AG09309 (cell line): ENCODE measurements at places on chromosomes 5 and 9.

DNA sequence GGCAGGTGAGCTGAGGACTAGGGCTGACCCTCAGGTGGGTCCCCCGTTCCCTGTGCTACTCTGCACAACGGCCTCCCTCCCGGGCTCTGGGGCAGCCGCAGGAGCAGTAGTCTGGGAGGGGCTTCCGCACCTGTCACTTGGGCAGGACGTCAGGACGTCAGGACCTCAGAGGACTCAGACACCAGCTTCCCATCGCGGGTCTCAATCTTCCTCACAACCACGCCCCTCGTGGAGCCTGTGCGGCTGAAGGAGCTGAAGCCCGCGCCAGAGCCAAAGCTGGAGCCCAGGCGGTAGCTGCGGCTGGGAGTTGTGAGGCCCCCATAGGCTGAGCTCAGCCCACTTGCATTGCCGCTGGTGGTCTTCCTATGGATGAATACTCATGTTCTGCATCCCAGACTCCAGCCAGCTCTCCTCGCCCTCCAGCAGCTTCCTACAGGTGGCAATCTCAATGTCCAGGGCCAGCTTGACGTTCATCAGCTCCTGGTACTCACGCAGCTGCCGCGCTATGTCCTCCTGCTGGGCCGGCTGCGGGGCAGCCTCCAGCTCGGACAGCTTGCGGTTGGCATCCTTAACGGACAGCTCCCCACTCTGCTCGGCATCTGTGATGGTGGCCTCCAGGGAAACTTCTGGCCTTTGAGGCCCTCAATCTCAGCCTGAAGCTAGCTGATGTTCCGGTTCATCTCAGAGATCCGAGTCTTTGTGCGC is 381.4 kb upstream of the RGMB start:
- DNase-seq, result no peak

DNA sequence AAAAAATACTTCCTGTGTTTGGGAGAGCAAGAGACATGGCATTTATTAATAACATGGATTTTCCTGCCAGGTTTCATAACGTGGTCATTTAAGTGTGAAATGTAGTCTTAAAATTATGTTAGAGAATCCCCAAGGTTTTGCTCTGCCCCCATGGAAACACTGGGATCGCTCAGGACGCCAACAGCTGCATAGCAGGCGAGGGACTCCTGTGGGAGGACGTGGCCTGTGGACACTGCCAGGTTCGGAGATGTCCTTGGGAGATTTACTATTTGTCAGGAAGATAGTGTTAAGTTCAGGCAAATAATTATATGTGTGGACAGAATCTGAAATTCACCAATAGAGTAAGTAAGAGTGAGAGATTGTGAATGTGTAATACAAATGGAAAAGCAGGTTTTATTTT is 977 bp downstream of the BTNL9 start:
- no peak for DNase-seq

DNA sequence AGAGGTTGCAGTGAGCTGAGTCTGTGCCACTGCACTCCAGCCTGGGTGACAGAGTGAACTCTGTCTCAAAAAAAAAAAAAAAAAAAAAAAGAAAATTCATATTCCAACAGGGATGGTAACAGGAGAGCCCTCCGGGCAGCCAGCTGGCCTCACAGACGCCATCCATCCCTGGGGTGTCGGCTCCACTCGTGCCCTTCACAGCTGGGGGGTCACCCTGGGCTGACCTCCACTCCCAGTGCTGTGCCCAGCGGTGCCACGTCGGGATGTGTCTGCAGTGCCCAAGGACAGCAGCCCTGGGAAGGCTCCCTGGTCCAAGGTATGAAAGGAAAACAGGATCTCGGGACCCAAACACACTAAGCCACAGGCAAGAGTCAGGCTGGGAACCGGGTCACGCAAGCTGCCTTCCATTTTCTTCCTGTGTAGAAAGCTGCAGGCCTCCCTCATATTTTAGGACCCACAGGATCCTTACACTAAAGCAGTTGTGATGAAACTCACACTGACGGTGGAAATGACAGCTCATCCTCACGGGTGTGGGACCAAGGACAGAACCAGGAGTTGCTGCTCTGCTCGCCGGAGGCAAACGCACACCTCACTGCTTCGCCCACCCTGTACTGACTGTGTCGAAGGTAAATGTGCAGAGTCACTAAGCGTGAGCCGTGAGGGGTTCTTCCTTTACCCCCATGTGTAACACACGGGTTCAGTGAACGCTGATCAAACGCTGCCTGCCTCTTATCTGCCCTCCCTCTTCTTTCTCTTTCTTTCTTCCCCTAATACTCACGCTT is 5.3 kb downstream of the SLC12A7 start:
- no peak for DNase-seq

DNA sequence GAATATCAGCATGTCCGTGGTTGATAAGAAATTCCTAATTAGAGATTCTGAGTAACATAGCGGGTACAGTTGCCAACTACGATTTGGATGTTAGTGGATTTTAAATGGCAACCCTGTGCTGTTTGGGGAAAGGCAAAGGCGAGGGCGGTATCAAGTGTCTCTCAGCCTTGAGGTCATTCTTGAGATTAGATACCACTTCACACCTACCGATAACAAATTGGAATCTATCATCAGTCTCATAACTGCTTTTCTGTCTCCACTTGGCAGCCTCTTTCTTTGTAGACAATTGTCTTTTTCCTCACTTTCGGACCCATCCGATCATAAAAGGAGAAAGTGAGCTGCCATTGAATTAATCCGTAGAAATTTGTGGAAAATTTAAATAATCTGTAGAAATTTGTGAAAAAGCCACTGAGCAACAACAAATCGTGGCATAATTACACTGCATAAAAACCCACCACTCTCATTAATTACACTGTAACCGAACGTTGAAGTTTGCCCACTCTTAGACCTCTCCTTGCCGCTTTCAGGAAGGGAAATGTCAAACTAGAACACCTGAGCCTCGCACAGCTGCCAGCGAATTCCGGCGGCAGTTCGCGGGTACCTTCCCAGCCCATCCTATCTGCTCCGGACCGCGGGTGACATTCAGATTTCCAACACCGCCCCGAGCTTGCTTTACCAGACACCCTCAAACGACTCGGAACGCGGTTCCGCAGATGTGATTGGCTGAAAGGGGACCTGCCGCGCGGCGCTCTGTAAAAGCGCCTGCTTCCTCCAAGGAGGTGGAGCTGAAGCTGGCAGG is 849 bp upstream of the RGMB start:
- DNase-seq, result no peak

DNA sequence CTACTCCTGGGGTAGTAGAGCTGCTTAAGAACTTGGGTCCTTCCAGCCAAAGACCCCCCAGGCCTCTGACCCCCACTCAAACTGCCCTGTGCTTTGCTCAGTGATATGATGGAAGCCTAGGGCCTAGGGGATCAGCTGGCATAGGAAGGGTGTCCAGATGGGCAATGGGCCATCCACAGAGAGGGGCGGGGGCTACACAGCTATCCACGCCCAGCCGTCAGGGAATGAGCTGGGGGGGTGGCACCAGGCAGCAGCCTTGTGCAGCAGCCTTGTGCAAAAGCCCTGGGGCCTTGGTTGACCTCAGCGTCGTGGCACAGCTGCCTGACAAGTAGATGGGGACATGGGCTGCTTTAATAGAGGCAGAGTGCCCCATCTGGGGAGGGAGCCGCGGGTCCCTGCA is 43.2 kb downstream of the DAB2IP start:
- no peak for DNase-seq

DNA sequence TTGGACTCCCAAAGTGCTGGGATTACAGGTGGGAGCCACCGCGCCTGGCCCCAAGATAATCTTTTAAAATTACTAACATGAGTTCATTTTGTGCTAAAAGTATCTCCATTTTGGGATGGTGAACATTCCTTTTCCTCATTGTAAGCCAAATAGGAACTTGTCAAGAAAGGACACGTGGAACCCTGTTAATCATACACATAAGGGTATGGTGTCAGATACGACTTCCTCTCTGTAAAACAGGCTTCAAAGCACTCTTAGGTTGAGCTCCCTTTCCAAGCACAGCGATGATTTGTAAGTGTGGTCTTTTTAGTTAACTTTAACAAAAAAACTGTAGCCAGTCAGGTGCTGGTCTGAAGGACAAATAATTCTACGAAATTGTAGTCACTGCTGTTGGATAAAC is 132.7 kb downstream of the UNC13B start:
- no peak for DNase-seq

GRCh38 chr9:68726489-68726888 is 21.4 kb downstream of the PIP5K1B start:
- no peak for DNase-seq

- DNase-seq, result no peak
Measured at GRCh38 chr9:21592063-21592338, 109.9 kb upstream of the IFNE start.

DNA sequence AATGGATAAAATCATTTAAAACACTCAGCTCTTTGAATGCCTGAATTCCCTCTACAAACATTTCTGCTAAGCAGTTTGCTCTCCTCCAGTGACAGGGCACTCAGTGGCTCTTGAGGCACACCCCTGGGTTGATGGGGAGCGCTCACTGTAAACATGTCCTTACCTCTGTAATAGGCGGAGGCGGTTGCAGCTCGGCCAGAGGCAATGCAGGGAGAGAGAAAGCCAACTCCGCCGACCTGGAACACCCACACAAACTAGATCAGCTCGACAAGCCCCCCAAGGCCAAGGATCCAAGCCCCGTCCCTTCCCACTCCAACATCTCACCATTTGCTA is 329 bp downstream of the CDC23 start:
- DNase-seq, result no peak

- DNase-seq, result no peak
Measured at GRCh38 chr5:65413822-65414221, 67.9 kb downstream of the ADAMTS6 start.

DNA sequence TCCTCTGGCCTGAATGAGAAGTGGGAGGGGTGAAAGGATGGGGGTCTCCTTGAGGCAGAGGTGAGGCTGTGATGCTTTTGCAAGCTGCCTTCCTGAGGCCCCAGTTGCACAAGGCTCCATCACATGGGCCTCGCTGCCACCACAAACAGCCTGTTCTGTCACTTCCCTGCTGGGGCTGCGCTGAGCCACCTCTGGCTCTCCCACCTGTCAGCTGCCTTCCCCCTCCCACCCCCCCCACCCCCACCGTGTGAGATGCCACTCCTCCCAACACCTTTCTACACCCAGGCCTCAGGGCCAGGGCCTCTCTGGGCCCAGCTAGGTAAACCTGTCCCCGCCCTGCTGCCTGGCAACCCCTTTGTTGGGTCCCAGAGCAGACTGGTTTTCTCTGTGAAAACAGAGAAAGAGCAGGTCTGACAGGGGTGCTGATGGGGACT is 4.5 kb upstream of the PDLIM4 start:
- DNase-seq, result no peak

DNA sequence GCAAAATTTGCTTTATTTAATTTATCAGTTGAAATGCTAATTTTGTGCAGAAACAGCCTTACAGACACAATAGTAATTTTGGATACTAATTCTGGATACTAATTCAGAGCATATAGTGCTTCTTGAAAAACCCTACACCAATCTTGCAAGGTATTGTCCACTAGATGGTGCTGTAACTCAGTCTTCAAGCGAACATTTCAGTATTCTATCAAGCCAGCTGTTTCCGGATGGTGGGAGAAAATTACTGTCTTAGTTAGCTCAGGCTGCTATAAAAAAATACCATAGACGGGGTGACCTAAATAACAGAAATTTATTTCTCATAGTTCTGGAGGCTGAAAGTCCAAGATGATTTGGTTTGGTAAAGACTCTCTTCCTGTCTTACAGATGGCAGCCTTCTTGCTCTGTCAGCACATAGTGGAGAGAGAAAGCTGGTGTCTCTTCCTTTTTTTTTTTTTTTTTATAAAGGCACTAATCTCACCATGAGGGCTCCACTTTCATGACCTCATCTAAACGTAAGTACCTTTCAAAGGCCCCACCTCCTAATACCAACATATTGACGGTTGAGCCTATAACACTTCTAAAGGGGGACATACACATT is 1306.5 kb upstream of the CDH9 start:
- no peak for DNase-seq

- DNase-seq, result no peak
Measured at GRCh38 chr5:167798448-167798847, 493.0 kb upstream of the WWC1 start.

GRCh38 chr9:124179196-124180071 is 78.3 kb upstream of the NEK6 start:
- no peak for DNase-seq

DNA sequence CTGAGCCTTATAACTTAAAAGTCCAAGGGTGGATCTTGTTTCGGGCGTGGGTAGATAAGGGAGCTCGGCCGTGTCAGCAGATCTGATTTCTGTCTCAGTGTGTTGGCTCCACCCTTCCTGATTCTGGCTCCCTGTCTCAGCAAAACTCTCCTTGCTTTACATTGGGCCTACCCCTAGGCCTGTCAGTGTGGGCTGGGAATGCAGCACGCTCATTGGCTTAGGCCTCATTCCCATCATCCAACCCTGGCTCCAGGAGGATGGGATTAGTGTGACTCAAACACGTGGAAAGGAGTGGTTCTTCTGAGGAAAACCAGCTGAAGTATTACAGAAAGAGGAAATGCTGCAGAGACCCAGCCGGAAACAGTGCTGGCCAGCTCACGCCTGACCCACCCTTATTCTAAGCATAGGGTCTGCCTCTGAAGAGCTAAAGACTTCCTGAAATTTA is 59.9 kb downstream of the ZFAND5 start:
- DNase-seq, result no peak

- DNase-seq, result peak; percentile 64
Measured at GRCh38 chr9:126791406-126792230, 13.2 kb upstream of the ZBTB43 start.

- no peak for DNase-seq
Measured at GRCh38 chr9:3874449-3875360, 348.9 kb upstream of the RFX3 start.

DNA sequence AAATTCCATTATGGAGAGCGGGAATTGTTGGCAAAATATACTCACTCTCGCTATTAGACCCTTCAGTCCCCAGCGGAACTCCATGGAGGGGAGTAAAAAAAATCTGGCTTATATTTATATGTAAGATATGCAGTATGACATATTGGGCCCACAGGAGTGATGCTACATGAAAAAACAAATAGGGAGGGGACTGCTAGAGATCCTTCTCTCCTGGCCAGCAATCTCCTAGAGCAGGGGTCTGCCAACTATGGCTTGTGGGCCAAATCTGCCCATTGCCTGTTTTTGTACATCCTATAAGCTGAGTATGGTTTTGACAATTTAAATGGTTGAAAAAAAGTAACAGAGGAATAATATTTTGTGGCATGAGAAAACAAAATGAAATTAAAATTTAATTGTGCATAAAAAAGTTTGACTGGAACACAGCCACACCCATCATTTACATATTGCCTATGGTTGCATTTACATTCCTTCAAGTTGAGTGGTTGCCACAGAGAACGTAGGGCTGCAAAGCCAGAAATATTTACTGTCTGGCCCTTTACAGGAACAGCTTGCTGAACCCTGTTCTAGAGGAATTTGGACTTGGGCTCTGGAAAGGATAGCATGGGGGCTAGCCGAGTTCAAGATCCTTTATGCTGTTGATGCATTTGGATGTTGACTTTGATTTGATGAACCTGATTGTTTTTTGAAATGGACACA is 197.3 kb upstream of the CLINT1 start:
- DNase-seq, result no peak

GRCh38 chr9:14760060-14760459 is 37.5 kb upstream of the CER1 start:
- DNase-seq, result no peak

- no peak for DNase-seq
Measured at GRCh38 chr5:175675873-175676272, 18.0 kb downstream of the HRH2 start.

- DNase-seq, result no peak
Measured at GRCh38 chr5:108543486-108543885, 161.6 kb upstream of the FBXL17 start.

GRCh38 chr5:75202935-75203334 is 33.7 kb downstream of the ANKRD31 start:
- no peak for DNase-seq
